AG04450 (cell line): ENCODE measurements at places on chromosomes 16 and 17. TPM values are rescaled to one million over a fixed set of nuclear protein-coding genes. Genes with fewer than 3 reads are reported as not detected.

The OSGIN1 gene
- polyA plus RNA-seq: 6.2 and 8.5 TPM in 2 replicates

The HES7 gene
- not detected in 2 replicates for polyA plus RNA-seq

The VAT1L gene
- polyA plus RNA-seq: 115 and 128 TPM in 2 replicates

The CLEC19A gene
- polyA plus RNA-seq: not detected in 2 replicates

The MFSD6L gene
- not detected in 2 replicates for polyA plus RNA-seq

The HSD17B2 gene
- 14.0 and 14.1 TPM in 2 replicates for polyA plus RNA-seq

The MAPT gene
- polyA plus RNA-seq: 0.21 and 0.27 TPM in 2 replicates

The GCGR gene
- polyA plus RNA-seq: not detected in 2 replicates

The CCL5 gene
- polyA plus RNA-seq: not detected in 2 replicates

The TMED6 gene
- not detected in 2 replicates for polyA plus RNA-seq

The NEK8 gene
- polyA plus RNA-seq: 2.5 and 3.0 TPM in 2 replicates

The MRPL45 gene
- polyA plus RNA-seq: 78.1 and 86.0 TPM in 2 replicates

The PRAC1 gene
- polyA plus RNA-seq: not detected in 2 replicates

The WNK4 gene
- polyA plus RNA-seq: 2.3 and 2.7 TPM in 2 replicates

The TBC1D3B gene
- 1.2 and 1.3 TPM in 2 replicates for polyA plus RNA-seq

The UBALD2 gene
- polyA plus RNA-seq: 16.3 and 18.1 TPM in 2 replicates

The RNF43 gene
- polyA plus RNA-seq: not detected in 2 replicates

The MYH11 gene
- polyA plus RNA-seq: 0.20 and 0.22 TPM in 2 replicates

The PROCA1 gene
- 0.51 and 0.52 TPM in 2 replicates for polyA plus RNA-seq

The GGNBP2 gene
- polyA plus RNA-seq: 77.6 and 87.6 TPM in 2 replicates

The NPIPA2 gene
- 0.99 and 1.1 TPM in 2 replicates for polyA plus RNA-seq

The ODAD4 gene
- 0.47 and 0.56 TPM in 2 replicates for polyA plus RNA-seq

The TP53TG3B gene
- polyA plus RNA-seq: not detected in 2 replicates

The CMTM1 gene
- polyA plus RNA-seq: 1.6 and 1.7 TPM in 2 replicates

The PSMD12 gene
- 31.5 and 42.1 TPM in 2 replicates for polyA plus RNA-seq

The EPX gene
- polyA plus RNA-seq: not detected in 2 replicates

The FBXL16 gene
- polyA plus RNA-seq: 0.11 and 0.22 TPM in 2 replicates

The CDRT4 gene
- polyA plus RNA-seq: 4.1 and 5.0 TPM in 2 replicates

The PRR11 gene
- polyA plus RNA-seq: 15.0 and 20.2 TPM in 2 replicates

The SLFN14 gene
- not detected in 2 replicates for polyA plus RNA-seq

The NXPH3 gene
- polyA plus RNA-seq: 0.20 and 0.27 TPM in 2 replicates
